ENCODE measurements at places on chromosomes 5 and 9. TPM values are rescaled to one million over a fixed set of nuclear protein-coding genes. Genes with fewer than 3 reads are reported as not detected.

The PLPPR1 gene
- polyA plus RNA-seq, result 7.1 TPM

The PTGR1 gene
- polyA plus RNA-seq, result 15.7 TPM

The SELENOP gene
- 87.4 TPM for polyA plus RNA-seq

The HRH2 gene
- polyA plus RNA-seq, result 2.1 TPM

The TSSK1B gene
- polyA plus RNA-seq, result not detected

The LRRC70 gene
- polyA plus RNA-seq, result not detected

The SLC25A25 gene
- 64.7 TPM for polyA plus RNA-seq

The PCDHB10 gene
- 8.4 TPM for polyA plus RNA-seq

The CCDC152 gene
- polyA plus RNA-seq, result 0.25 TPM

The SLCO6A1 gene
- not detected for polyA plus RNA-seq

The PRSS3 gene
- 22.2 TPM for polyA plus RNA-seq

The GPR150 gene
- polyA plus RNA-seq, result 1.4 TPM

The EQTN gene
- polyA plus RNA-seq, result not detected

The SLC34A3 gene
- not detected for polyA plus RNA-seq

The NMUR2 gene
- not detected for polyA plus RNA-seq

The PCDHGA2 gene
- polyA plus RNA-seq, result 7.8 TPM

The HACD4 gene
- polyA plus RNA-seq, result 0.34 TPM

The CDC25C gene
- polyA plus RNA-seq, result 13.2 TPM

The TEX48 gene
- not detected for polyA plus RNA-seq

The QRFP gene
- polyA plus RNA-seq, result not detected

The PALM2AKAP2 gene
- polyA plus RNA-seq, result 0.68 TPM

The SLC24A2 gene
- 9.2 TPM for polyA plus RNA-seq

The HEMGN gene
- polyA plus RNA-seq, result not detected

The DBH gene
- 4.9 TPM for polyA plus RNA-seq

The PCDHB12 gene
- polyA plus RNA-seq, result 0.98 TPM

The SPATA9 gene
- polyA plus RNA-seq, result 0.34 TPM

The SLC6A19 gene
- not detected for polyA plus RNA-seq

The ATP6V0E1 gene
- 186 TPM for polyA plus RNA-seq

The NDST1 gene
- polyA plus RNA-seq, result 40.0 TPM

The MIGA2 gene
- 15.0 TPM for polyA plus RNA-seq

The PLGRKT gene
- polyA plus RNA-seq, result 26.6 TPM

The NR3C1 gene
- 7.2 TPM for polyA plus RNA-seq

The KIF27 gene
- polyA plus RNA-seq, result 1.9 TPM

The CCNI2 gene
- 0.22 TPM for polyA plus RNA-seq

The SPATA31A3 gene
- polyA plus RNA-seq, result not detected

The TSLP gene
- polyA plus RNA-seq, result 1.1 TPM

The BRD8 gene
- 41.7 TPM for polyA plus RNA-seq

The PLPP7 gene
- polyA plus RNA-seq, result 8.3 TPM

The OCLN gene
- 4.2 TPM for polyA plus RNA-seq

The ADGRV1 gene
- polyA plus RNA-seq, result 7.8 TPM

The PCDHA9 gene
- not detected for polyA plus RNA-seq

The NRARP gene
- polyA plus RNA-seq, result 3.9 TPM

The CFAP77 gene
- polyA plus RNA-seq, result 15.2 TPM

The N4BP3 gene
- 8.8 TPM for polyA plus RNA-seq

The CRHBP gene
- polyA plus RNA-seq, result 2.2 TPM

The PKD2L2 gene
- polyA plus RNA-seq, result not detected

Data from brain (organoid and tissue), 16 donors.